K562 (cell line): ENCODE measurements at places on chromosomes 3 and 15. TPM values are rescaled to one million over a fixed set of nuclear protein-coding genes. Genes with fewer than 3 reads are reported as not detected.
A peak's percentile ranks its signal among the peaks of the same experiment; 100 is the strongest.

SAXO2 gene
- total RNA-seq, result 5.7 and 8.2 TPM in 2 replicates

CPNE9 gene
- total RNA-seq, result not detected in 2 replicates

NR1D2 gene
- 4.2 and 5.5 TPM in 2 replicates for total RNA-seq

RPL4 gene
- 3,792 and 4,028 TPM in 2 replicates for total RNA-seq

DAZL gene
- total RNA-seq, result not detected in 2 replicates

IMPG2 gene
- total RNA-seq, result 0.09 and 0.13 TPM in 2 replicates

PODXL2 gene
- total RNA-seq, result 39.6 and 42.4 TPM in 2 replicates

HTR3E gene
- total RNA-seq, result not detected in 2 replicates

ADAMTS9 gene
- total RNA-seq, result 0.13 and 0.18 TPM in 2 replicates

GRCh38 chr3:169227911-169228310, 435.6 kb downstream of the MECOM start:
- H3K36me3 ChIP-seq, result no peaks in the 10 kb centered on the region
- H3K27ac ChIP-seq, result no peak overlapping the region
- H3K27me3 ChIP-seq, result no peaks in the 10 kb centered on the region

DNA sequence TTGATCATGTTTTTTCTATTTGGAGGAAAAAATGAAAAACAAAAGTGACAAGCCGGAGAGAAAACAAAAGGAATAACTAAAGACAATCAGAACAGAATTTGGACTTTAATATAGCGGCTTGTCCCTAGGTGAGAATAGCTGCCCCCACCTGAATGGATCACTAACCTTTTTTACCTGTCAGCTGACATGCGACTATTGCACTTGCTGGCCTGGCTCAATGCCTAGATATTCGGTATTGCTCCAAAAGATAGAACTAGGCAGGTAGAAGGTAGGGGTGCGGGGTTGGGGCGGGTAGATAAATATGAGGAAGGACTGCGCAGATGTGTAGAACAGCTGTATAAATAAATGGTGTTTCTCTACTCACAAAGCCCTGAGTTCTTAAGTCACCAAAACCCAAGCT, 650 bp upstream of the MORC1 start:
- no peaks in the 10 kb centered on the region for H3K27me3 ChIP-seq
- no peaks in the 10 kb centered on the region for H3K36me3 ChIP-seq
- peaks cover 5% of the 10 kb centered on the region for H3K4me1 ChIP-seq
- H3K4me3 ChIP-seq, result no peak overlapping the region

- H3K36me3 ChIP-seq, result 0 out of 3 replicates have a peak, but pooled peaks cover 5% of the 10 kb centered on the region
- peaks cover 12% of the 10 kb centered on the region; the same call in 2 of the 3 replicates for H3K4me1 ChIP-seq
- DNase-seq, result peak; percentile 65
- H3K27ac ChIP-seq, result no peak overlapping the region; the same call in 2 of the 3 replicates
Observed at GRCh38 chr3:4409415-4409814, 57.7 kb downstream of the SUMF1 start.

DNA sequence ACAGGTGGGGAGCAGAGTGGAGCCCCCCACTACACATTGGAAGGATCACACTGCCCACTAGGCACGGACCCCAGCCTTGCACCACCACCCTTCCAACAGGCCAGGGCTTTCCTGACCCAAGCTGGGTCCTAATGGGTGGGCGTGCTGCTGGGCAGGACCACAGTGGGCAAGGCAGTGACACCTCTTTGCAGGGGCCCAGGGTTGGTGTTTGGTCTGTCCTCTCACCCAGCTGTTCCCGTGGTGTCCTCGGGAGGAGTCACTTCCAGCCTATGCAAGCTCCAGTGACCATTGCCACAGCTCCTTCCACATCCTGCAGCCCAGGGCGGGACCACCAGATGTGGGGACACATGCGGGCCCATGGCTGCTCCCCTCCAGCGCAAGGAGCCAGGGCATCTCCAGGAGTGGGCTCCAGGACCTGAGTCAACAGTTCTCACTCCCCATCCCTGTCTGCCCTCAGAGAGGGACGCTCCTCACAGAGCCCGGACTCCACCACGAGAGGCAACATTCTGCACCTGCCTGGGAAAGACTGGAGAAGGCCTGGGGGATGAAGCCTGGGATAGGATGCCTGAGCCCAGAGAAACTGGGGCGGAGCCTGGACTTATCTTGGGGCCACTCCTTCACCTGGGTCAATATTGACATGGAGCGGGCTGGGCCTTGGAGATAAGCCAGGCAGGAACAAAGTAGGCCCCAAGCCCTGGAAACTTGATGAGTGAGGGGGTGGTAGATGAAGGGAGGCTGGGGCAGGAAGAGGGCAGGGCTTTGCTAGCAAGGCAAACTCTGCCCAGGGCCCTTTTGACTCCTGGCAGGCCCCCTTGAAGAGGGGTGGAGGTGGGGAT, 3.9 kb upstream of the VILL start:
- H3K27me3 ChIP-seq, result no peaks in the 10 kb centered on the region
- no peaks in the 10 kb centered on the region for H3K36me3 ChIP-seq
- no peak overlapping the region; the same call in 1 of the 2 replicates for H3K4me3 ChIP-seq
- peaks cover 52% of the 10 kb centered on the region for H3K4me1 ChIP-seq

- no peaks in the 10 kb centered on the region for H3K27me3 ChIP-seq
- DNase-seq, result no peak
- no peak overlapping the region for H3K27ac ChIP-seq
- no peak overlapping the region for H3K4me3 ChIP-seq
- H3K4me1 ChIP-seq, result no peaks in the 10 kb centered on the region
Observed at GRCh38 chr3:10907262-10907661, 85.3 kb upstream of the SLC6A1 start.

- H3K36me3 ChIP-seq, result no peaks in the 10 kb centered on the region
- no peaks in the 10 kb centered on the region for H3K4me1 ChIP-seq
- no peak overlapping the region for H3K4me3 ChIP-seq
- no peak for DNase-seq
- H3K27me3 ChIP-seq, result no peaks in the 10 kb centered on the region
- H3K27ac ChIP-seq, result no peak overlapping the region
Observed at GRCh38 chr15:48447657-48448056, 116.4 kb downstream of the DUT start.

GRCh38 chr15:80992006-80992405, 2.4 kb upstream of the MESD start:
- no peak overlapping the region for H3K4me3 ChIP-seq
- no peak overlapping the region for H3K27ac ChIP-seq
- H3K27me3 ChIP-seq, result no peaks in the 10 kb centered on the region
- no peak for DNase-seq

GRCh38 chr3:117844676-117845075, 1135.1 kb downstream of the TUSC7 start:
- no peaks in the 10 kb centered on the region for H3K27me3 ChIP-seq
- DNase-seq, result no peak
- H3K4me1 ChIP-seq, result no peaks in the 10 kb centered on the region
- H3K4me3 ChIP-seq, result no peak overlapping the region
- no peaks in the 10 kb centered on the region for H3K36me3 ChIP-seq

- H3K4me3 ChIP-seq, result peak overlapping the region; percentile 76
- peaks cover 28% of the 10 kb centered on the region; the same call in 2 of the 3 replicates for H3K36me3 ChIP-seq
- no peak for DNase-seq
- H3K4me1 ChIP-seq, result peaks cover 15% of the 10 kb centered on the region
- peak overlapping the region; percentile 96 for H3K27ac ChIP-seq
Observed at GRCh38 chr15:72474466-72474911, 359 bp downstream of the ARIH1 start.

DNA sequence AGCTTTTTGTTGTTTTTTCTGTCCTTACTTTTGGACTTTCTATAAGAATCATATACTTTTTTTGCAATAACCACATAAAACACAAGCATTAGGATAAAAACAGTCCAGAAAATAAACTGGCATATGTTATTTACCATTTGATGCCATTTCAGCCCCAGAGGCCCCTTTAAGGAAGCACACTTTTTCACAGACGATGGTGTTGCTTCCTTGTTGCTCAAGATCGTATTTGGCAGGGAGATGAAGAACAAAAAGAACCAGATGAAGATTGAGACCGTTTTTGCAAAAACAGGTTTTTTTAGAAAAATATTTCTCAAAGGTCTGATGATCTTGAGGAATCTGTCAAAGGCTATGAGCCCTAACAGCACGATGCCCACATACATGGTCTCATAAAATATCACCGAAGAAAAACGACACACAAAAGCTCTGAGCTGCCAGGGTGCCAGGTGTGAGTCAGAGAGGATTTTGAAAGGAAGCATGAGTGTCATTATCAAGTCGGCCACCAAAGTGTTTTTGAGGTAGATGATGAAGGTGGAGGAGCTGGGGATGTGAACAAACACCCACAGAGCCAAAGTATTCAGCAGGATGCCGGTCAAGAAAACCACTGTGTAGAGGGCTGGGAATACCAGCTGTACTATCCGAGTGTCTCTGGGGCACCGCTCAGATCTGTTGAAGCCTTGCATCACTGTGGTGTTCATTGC, 902 bp downstream of the P2RY13 start:
- no peaks in the 10 kb centered on the region for H3K4me1 ChIP-seq
- no peak for DNase-seq
- H3K4me3 ChIP-seq, result no peak overlapping the region
- H3K27ac ChIP-seq, result no peak overlapping the region

- peaks cover 22% of the 10 kb centered on the region; the same call in 2 of the 3 replicates for H3K36me3 ChIP-seq
- no peak overlapping the region for H3K4me3 ChIP-seq
- H3K27me3 ChIP-seq, result no peaks in the 10 kb centered on the region
Observed at GRCh38 chr3:123246866-123247265, 45.1 kb downstream of the SEC22A start.

GRCh38 chr15:101504866-101505609, 15.5 kb upstream of the PCSK6 start:
- no peak for DNase-seq
- peaks cover 8% of the 10 kb centered on the region for H3K4me1 ChIP-seq
- H3K36me3 ChIP-seq, result no peaks in the 10 kb centered on the region
- H3K27me3 ChIP-seq, result peaks cover 34% of the 10 kb centered on the region

DNA sequence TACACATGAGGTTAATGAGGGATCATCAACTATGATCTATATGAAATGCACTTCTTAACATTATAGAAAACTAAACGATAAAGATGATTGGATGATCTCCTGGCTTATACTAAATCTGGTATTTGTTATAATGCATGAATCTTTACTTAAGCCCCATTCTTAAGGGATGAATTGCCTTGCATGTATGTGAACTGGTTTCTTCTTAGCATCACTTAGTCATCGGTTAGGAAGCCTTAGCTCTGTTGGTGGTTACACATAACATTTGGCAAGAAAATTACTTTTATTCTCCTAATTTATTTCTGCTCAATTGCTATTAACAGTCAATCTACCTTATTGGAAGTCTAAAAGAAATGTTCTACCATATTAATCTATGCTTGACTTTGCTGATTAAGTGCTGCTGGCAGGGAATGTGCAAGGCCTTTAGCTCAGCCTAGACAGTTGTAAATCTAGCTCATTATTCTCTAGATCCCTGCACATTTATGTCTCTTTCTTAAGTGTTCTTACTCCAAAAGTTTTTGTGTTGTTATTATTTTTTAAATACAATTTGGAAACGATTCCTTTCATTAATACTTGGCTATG, 356.0 kb downstream of the ZPLD1 start:
- no peaks in the 10 kb centered on the region for H3K4me1 ChIP-seq
- H3K27ac ChIP-seq, result no peak overlapping the region
- no peak for DNase-seq
- H3K27me3 ChIP-seq, result no peaks in the 10 kb centered on the region

- no peak for DNase-seq
- no peak overlapping the region for H3K4me3 ChIP-seq
- no peaks in the 10 kb centered on the region for H3K27me3 ChIP-seq
- H3K4me1 ChIP-seq, result no peaks in the 10 kb centered on the region
- no peak overlapping the region for H3K27ac ChIP-seq
Observed at GRCh38 chr15:95875121-95875643, 455.3 kb upstream of the NR2F2 start.

- no peak overlapping the region for H3K27ac ChIP-seq
- no peak for DNase-seq
- H3K4me1 ChIP-seq, result no peaks in the 10 kb centered on the region
Observed at GRCh38 chr3:63878394-63879060, 14.9 kb downstream of the ATXN7 start.
